ENCODE measurements at places on chromosomes 6 and 20. TPM values are rescaled to one million over a fixed set of nuclear protein-coding genes. Genes with fewer than 3 reads are reported as not detected.

Gene ZNF391
- total RNA-seq, result 3.6 TPM

Gene ESR1
- 0.02 TPM for total RNA-seq

Gene CD40
- total RNA-seq, result 3.3 TPM

Gene CYP39A1
- not detected for total RNA-seq

Gene VGLL2
- total RNA-seq, result not detected

Gene SLC17A9
- total RNA-seq, result 48.5 TPM

Gene TMEM217
- total RNA-seq, result 5.7 TPM

Gene PEDS1
- total RNA-seq, result 20.5 TPM

Gene FBXO5
- 31.5 TPM for total RNA-seq

Gene GDAP1L1
- not detected for total RNA-seq

Gene PROCR
- 3.5 TPM for total RNA-seq

Gene MMP24
- not detected for total RNA-seq

Gene TOX2
- 0.34 TPM for total RNA-seq

Gene LSM2
- total RNA-seq, result 166 TPM

Gene PHACTR1
- total RNA-seq, result not detected

Gene LINC00237
- not detected for total RNA-seq

Gene BPIFB2
- not detected for total RNA-seq

Gene SIRPD
- total RNA-seq, result not detected

Gene RNGTT
- total RNA-seq, result 20.4 TPM

Gene SLC22A7
- not detected for total RNA-seq

Gene LY6G6C
- total RNA-seq, result not detected

Gene SOD2
- 91.7 TPM for total RNA-seq

Gene MAP3K5
- 9.2 TPM for total RNA-seq

Gene GNAS-AS1
- 1.3 TPM for total RNA-seq

Gene SLPI
- not detected for total RNA-seq

Gene PLCB1
- 9.8 TPM for total RNA-seq

Gene TTLL9
- not detected for total RNA-seq

Measured in activated CD8-positive, alpha-beta memory T cell treated with anti-CD3 and anti-CD28 coated beads for 36 hours (primary cell).